ENCODE measurements at places on chromosomes 2 and 18.

DNA sequence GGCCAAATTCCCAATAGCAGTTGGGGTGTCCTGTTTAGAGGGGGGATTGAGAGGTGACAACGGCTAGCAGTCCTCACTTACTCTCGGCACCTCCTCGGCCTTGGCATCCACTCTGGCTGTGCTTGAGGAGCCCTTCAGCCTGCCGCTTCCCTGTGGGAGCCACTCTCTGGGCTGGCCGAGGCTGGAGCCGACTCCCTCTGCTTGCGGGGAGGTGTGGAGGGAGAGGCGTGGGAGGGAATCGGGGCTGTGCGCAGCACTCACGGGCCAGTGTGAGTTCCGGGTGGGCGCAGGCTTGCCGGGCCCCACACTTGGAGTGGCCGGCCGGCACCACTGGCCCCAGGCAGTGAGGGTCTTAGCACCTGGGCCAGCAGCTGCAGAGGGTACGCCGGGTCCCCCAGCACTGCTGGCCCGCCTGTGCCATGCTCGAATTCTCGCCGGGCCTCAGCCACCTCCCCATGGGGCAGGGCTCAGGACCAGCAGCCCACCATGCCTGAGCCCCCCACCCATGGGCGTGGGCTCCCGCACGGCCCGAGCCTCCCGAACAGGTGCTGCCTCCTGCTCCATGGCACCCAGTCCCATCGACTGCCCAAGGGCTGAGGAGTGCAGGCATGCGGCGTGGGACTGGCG lies 705.9 kb upstream of the ZNF804A start:
- no peak for DNase-seq

- DNase-seq, result no peak
These were observed 402.3 kb upstream of the SLC14A2 start for GRCh38 chr18:45213040-45213333.

- no peak for DNase-seq
These were observed 13.2 kb upstream of the FHOD3 start for GRCh38 chr18:36284268-36284667.

DNA sequence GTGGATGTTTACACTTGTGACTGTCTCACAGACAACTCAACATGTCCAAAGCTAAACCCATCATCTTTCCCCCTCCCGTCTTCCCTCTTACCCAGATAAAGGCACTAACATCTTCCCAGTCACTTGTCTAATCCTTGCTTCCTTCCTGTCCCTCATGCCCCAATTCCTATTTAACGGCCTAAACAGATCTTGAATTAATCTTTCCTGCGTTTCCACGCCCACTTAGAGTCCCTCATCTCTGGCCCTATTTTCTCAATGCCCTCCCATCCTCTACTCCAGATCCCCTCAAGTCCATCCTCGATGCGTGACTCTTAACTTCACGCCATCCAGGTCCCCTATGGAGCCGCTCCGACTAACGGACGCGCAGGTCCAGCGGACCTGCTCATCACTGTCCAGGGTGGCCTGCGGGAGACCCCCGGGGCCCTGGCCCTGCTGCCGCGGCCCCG lies 682 bp upstream of the SCLY start:
- no peak for DNase-seq

DNA sequence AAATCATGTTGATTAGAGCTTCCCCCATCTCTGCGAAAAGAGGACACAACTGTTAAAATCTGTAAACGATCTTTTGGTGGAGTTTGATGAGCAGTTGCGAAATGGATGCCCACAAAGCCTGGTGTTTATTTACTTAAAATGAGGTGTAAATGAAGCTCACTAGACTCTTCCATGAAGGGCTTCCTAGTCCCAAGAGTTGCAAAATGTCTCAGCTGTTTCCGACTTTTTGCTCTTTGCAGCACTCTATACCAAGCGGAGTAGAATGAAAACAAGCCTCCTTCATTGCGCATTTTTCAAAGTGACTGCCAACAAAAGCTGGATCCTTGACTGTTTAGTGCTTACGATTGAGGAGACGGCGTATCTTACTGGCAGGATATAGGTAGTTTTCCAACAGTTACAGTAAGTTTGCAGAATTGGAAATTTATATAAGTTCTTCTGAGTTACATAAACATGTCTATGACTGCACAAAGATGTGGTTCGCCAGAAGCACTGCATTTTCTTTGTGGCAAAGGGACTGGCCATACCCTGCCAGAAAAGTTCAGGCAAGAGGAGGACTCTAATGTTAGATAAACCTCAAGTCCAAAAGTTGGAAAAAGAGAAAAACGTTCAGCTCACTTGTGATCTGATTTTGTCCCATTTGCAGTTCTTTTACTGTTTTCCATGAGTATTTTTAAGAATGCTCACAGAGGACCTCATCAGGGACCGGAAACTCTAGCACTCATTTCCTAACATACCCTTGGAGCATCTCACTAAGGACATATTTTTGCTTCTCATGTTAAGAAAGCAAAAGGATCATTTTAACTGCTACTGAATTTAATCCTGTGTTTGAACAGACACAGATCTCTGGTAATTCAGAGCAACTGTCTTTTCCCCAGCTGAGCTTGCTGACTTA lies 42.7 kb downstream of the COLEC12 start:
- no peak for DNase-seq

DNA sequence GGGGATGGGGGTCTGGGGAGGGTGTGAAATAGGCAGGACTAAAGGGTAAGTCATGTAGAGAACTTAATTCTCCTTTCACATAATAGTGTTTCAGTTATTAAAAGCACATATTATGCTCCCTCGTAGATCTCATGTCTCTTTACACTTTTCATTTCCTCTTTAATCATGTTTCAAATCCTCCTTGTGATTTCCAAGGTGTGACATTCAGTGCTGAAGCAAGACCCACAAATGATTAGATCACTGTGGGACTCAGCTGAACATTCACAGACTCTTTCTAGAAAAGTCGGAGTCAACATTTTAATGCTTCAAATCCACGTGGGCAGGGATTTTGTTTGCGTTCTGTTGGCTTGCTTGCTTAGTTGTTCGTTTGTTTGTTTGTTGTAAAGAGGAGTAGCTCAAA lies 34.7 kb upstream of the CALCRL start:
- DNase-seq, result no peak

GRCh38 chr2:140027320-140027719 lies 1247.1 kb upstream of the NXPH2 start:
- no peak for DNase-seq

DNA sequence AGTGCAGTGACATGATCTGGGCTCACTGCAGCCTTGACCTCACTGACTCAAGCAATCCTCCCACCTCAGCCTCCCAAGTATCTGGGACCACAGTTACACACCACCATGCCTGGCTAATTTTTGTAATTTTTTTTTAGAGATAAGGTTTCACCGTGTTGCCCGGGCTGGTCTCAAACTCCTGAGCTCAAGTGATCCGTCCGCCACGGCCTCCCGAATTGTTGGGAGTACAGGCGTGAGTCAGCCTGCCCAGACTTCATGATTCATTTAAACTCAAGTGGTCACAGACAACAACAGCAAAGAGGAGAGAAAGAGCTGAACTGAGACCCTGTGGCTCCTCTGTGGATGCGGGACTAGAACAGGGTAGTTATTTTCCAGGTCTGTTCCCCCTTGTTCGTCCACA lies 83.0 kb downstream of the TSHZ1 start:
- DNase-seq, result no peak

- DNase-seq, result no peak
These were observed 207.6 kb downstream of the SLC8A1 start for GRCh38 chr2:40244251-40244650.

DNA sequence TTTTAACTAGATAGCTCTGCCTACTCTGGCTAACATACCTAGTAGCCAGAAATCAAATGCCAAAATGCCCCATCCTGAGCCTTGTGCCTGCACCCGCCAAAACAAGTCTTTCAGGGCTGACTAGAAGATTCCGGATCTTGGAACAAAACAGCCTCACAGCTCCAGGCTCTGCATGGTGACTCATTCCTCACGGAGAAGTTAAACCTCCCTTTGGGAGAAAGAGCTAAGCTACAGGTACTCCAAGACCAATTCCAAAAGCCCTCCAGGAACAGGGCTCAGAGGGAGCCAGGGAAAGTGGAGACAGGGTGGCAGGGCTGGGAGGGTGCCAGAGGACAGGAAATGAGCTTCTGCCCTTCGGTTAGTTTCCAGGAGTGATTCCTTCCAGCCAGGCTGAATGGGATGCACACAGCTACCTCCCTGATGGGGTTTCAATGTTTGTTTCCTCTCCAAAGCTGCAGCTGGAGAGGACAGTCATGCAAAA lies 295.6 kb downstream of the TNS1 start:
- DNase-seq, result no peak

- DNase-seq, result no peak
These were observed 52.6 kb upstream of the ACMSD start for GRCh38 chr2:134785659-134786430.

DNA sequence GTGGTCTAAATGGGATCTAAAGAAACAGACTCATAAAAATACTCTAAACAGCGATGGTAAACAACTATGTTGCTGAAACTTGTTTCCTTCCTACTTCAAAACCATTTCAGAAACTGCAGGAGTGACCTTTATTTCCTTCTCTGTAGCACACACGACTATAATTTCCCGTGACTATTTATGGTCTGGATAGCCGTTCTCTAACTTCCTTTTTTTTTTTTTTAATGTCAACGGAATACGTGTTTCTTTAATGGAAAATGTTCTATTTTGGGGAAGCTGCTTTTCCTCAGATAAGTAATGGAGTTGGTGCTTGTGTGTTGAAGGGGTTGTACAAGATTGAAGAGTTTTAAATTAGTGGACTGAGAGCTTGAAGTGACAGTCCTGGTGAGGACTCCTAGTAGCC lies 224.1 kb downstream of the PHLPP1 start:
- DNase-seq, result no peak

- no peak for DNase-seq
These were observed 546.8 kb downstream of the TNS1 start for GRCh38 chr2:217456016-217456415.

DNA sequence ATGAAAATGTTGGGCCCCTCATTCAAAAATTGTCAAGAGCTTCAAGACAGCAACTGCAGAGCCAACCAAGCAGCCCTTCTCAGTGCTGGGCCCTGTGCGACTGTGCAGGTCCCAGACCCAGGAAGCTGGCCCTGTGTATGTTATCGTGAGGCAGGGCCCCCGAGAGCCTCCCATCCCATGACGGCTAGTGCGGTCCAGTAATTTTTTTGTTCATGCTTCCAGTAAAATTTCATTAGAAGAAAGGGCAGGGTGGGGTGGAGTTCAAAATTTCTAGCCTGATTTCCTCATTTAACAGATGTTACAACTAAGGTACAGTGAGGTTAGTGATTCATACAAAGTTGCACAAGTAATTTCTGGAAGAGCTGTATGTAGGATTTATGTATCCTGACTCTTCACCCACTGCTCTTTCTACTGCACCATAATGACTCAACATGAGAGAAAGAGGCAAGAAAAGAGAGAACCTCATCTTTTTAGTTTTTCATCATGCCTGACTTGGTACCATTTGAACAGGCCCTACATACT lies 105.5 kb downstream of the ZEB2 start:
- no peak for DNase-seq

GRCh38 chr2:223230352-223230751 lies 178.4 kb downstream of the KCNE4 start:
- no peak for DNase-seq

DNA sequence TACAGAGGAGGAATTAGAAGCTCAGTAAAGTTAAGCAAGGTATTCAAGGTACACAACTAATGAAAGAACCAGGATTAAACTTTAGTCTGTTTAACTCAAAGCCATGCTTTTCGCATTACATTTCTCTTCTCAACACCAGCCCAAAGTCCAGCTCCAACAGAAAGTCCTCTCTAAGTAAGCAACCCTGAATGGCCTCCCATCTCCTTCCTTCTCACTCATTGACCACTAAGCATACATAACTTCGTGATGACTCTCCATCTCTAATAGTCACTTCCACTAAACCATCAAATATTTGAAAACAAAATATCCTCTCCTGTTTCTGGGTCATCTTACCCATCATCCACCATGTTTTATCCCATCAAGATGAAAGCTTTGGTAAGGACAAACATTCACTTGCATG lies 219.8 kb downstream of the RAD51AP2 start:
- DNase-seq, result no peak

- DNase-seq, result no peak
These were observed 51.4 kb upstream of the SPRED2 start for GRCh38 chr2:65483763-65484162.

DNA sequence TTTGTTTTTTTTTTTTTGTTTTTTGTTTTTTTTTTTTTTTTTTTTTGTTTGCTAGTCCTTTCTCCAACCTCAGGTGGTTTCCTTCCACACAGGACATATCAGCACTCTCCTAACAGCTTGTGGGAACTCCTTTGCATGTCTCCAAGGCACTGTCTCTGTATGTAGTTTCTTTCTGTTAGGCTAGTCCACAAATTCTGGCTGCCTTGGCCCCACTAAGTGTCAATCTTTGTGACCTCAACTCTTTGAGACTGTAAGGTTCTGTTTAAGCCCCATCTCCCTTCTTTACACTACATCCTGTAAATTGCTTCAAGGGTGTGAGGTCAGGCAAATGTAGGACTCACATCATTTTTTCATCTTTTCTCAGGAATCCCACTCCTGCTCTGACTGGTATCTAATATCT lies 85.1 kb downstream of the NCOA1 start:
- no peak for DNase-seq

DNA sequence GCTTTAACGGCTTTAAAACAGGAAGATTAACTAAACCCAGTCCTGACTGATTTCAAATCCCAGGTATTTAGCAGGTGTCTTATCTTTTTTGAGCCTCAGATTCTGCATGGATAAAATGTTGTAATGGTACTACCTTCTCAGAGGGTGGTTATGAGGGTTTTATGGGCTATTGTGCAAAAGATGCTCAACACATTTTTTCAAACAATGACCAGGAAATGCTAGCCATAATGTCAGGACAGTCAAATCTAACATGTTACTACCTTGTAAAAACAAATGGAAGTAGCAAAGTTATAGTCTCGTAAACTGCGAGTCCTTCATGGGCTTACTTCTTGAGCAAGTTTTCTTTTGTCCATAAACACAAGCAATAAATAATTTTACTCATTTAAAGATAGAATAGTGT lies 162.1 kb upstream of the TFPI start:
- DNase-seq, result no peak

GRCh38 chr2:174495365-174496012 lies 8.7 kb upstream of the GPR155 start:
- DNase-seq, result no peak

GRCh38 chr2:170582313-170582712 lies 132.8 kb upstream of the SP5 start:
- no peak for DNase-seq

DNA sequence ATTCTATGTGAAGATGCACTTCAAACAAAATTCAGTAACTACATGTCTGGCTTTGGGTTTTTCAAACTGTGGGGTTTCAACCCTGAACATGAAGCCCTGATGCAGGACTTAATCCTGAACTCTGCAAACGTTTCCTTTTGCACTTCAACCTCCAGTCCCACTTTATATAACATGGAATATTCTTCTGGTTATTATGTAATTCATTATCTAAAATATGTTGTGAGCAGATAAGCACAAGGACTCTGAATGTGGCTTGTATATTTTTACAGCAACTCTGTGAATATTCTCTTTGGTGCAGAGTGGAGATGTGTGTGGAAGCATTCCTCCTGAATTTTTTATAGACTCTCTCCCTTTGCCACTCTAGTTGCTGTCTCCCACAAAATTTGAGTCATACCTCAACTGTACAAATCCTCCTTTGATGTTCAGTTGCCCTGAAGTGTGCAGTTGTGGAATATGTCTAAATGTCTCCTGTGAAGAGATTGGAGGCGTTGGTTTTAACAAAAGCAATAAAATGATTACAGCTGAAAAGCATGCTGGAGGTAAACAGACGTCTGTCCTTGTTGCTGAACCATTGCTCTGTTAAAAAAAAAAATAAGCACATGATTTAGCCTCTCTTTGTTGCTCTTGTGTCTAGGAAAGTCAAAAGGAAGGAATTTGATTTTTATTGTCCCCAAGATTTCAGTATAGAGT lies 205.1 kb upstream of the NRP2 start:
- no peak for DNase-seq

All from activated gamma-delta T cell treated with anti-CD3 and anti-CD28 coated beads, Interleukin-2, amount 50 U/mL, for 16 hours (primary cell).